ENCODE measurements at places on chromosomes 13 and 19. TPM values are rescaled to one million over a fixed set of nuclear protein-coding genes. Genes with fewer than 3 reads are reported as not detected.

- DNase-seq, result peak; percentile 98
These were observed 44.8 kb upstream of the ALOX5AP start for GRCh38 chr13:30690282-30691188.

GRCh38 chr13:30735025-30735871 is at the start of gene ALOX5AP:
Gene ALOX5AP (plus strand): TSS chr13:30735543. CDS start chr13:30735606, 63 bp downstream.
- DNase-seq, result no peak

The CLEC17A gene
- not detected for total RNA-seq

GRCh38 chr19:33670398-33670797 is 48.6 kb downstream of the CHST8 start:
- no peak for DNase-seq

GRCh38 chr13:102286326-102286725 is 115.5 kb downstream of the FGF14 start:
- peak; percentile 86 for DNase-seq

The ATP13A1 gene
- 44.9 TPM for total RNA-seq

The TEKTIP1 gene
- total RNA-seq, result not detected

- no peak for DNase-seq
These were observed 172.6 kb downstream of the SLITRK6 start for GRCh38 chr13:85626603-85627002.

GRCh38 chr13:94232161-94232950 is 247.1 kb downstream of the DCT start:
- DNase-seq, result no peak

GRCh38 chr13:71309905-71310304 is 557.1 kb downstream of the DACH1 start:
- DNase-seq, result no peak

DNA sequence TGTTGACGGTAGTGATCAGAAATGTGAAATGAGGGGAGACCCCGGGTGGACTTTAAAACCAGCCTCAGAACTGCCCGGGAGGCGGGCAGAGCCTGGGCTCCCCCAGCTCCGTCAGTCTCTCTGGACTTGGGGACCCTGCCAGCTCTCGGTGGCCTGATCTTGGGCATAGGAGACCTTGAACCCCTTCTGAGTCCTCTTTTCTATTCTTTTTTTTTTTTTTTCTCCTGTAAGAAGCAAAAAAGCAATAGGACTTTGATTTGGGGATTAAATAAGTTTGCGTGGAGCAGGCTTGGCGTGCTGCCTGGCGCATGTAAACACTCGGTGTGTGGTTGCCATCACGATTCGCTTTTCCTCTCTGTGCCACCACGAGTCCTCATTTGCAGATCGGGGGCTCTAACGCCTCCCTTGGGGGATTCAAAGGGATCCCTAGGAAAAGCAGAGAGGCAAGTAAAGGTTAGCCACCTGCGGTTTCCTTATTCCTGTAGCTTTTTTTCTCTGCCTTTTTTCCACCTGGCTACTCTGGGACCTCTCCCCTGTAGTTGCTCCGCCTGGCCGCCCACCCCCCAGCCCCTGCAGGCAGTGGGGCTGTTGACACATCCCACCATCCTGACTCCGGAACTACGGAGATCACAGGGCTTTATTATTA is 1.3 kb downstream of the SAFB start:
- peak; percentile 61 for DNase-seq

- no peak for DNase-seq
These were observed 23.6 kb downstream of the DOCK9 start for GRCh38 chr13:98954313-98954712.

DNA sequence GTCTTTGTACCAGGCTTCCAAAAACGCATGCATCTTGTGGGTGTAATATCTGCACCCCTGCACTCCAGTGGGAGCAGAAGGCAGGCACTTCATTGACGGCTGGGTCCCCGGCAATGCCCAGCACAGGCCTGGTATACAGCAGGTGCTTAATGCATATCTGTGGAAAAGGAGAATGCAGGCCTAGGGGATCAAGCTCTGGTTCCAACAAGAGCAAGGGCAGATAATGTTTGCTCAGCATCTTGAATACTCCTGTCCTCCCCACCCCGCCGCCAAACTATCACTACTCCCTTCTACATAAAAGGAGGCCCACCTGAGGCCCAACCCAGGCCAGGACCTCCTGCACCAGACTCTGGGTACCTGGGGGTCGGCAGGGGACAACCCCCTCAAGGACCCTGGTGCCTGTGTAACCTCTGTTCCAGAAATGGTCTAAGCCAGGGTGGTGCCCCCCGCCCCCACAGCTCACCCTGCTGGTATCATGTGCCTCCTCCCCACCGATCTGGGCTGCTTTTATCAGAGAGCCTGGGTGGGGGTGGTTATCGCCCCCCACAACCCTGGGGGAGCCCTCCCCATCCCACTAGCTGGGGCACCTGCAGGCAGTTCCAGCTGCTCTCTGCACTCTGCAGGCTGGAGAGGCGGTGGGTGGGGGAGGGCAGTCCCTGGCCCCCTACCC is 4.8 kb downstream of the KLF16 start:
- no peak for DNase-seq

The SRRM5 gene
- total RNA-seq, result under 0.01 TPM

The PODNL1 gene
- 2.6 TPM for total RNA-seq

GRCh38 chr13:30115257-30115600 is 192.1 kb downstream of the KATNAL1 start:
- no peak for DNase-seq

The ZNF134 gene
- 21.2 TPM for total RNA-seq

DNA sequence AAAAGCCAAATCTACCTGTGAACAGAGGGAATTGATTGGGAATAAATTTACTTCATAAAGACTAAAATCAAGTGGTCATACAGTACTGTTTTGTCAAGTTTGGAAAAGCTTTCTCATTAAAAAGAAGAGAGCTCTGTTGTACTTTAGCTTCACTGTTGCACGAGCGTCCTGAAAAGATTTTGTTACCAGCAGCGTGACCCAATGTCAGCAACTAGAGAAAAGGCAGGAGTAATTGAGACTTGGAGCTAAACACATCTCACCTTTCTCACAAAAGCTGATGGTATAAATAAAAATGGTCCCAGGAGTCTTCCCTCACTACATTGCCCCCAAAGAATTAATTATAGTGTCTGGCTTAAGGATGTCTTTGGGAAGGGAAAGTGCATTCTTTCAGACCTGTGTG is 613.7 kb downstream of the OLFM4 start:
- DNase-seq, result no peak

The C1QTNF9 gene
- not detected for total RNA-seq

DNA sequence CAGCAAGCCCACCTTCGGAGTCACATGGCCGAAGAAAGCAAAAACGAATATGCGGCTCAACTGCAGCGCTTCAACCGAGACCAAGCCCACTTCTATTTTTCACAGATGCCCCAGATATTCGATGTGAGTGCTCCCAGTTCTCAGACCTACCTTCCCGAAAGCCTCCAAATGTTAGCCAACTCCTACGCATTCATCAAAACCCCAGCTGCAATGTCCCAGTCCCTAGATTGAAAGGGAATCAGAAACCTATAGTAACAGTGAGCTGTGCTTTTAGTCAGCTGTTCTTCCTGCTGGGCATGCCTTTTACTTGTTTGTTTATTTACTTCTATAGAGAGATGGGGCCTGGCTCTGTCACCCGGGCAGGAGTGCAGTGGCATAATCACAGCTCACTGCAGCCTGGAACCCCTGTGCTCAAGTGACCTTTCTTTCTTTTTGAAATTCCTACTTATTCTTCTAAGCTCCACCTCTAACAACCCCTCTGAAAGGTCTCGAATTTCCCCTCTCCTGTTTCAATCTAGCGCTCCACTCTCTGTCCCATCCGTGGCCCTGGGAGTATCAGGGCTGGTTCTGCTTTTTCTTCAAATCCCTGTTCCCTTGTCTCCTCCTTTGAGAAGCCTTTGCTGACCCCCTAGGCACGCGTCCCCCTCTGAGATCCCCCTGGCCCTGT is 4.4 kb downstream of the TRIP10 start:
- peak; percentile 34 for DNase-seq

DNA sequence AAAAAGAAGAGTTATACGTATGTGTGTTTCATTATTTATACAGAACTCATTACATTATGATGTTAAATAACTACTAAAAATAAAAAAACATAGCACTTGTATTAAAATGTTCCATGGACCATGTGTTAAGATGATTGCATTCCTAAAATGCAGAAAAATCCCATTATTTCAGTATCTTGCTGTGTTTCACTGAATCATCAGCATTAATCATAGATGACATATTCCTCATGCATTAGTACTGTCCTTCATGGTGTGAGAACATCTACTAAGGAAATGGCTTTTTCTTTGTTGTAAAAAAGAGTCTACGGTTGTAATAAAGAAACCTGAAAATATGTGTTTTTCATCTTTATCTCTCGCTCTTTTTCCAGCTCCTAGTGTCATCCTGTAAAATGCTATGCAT is 416.5 kb downstream of the FGF14 start:
- DNase-seq, result no peak

The ADM5 gene
- under 0.01 TPM for total RNA-seq

DNA sequence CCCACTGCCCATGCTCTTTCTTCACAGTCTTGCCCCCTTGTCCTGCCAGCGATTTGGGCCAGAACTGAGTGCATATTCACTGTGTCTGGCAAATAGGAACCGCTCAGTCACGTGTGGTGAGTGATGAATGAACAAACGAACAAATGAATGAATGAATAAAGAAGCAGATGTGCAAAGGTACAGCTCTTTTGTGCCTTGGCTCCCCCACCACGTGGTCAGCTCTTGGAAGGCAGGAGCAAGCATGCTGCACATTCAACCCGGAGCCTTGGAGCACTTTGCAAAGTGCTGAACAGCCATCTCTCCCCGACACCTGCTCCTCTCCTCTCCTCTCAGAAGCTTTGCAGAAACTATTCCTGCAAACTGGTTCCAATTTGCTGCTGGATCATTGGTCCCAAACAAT is 52.4 kb downstream of the LATS2 start:
- no peak for DNase-seq

GRCh38 chr13:98033277-98034247 is 80.1 kb downstream of the IPO5 start:
- DNase-seq, result peak; percentile 71

The PLPPR3 gene
- total RNA-seq, result 0.86 TPM

The S1PR4 gene
- total RNA-seq, result not detected
